ENCODE measurements at places on chromosomes 16 and 17.

DNA sequence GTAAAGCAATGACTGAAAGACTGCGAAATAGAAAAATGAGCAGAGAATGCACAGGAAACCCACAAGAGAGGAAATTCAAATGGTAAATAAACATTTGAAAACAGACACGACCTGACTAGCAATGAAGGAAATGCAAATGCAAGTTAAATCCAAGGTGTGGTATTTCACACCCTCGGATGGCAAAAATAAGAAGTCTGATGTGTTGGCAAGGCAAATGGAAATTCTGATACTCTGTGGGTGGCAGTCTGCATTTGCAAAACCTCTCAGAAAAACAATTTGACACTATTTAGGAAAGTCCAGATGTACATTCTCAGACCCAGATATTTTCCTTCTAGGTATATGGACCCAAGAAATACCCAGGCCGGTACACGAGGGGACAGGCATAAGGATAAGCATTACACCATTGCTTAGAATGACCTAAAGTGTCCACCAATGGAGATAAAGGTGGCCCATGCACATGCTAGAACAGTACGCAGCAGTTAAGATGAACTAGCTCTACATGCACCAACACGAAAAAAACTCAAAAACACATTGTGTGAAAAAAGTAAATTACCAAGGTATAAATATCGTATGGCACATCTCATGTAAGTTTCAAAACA lies 116.7 kb downstream of the GAS7 start:
- no peak for DNase-seq

GRCh38 chr17:43105146-43105545 lies 20.0 kb downstream of the BRCA1 start:
- no peak for DNase-seq

- no peak for DNase-seq
Measured at GRCh38 chr16:29811896-29812665, at the start of gene PRRT2. TSS of gene PRRT2 (plus strand) at chr16:29812193. CDS start at chr16:29813055, 862 bp downstream.

DNA sequence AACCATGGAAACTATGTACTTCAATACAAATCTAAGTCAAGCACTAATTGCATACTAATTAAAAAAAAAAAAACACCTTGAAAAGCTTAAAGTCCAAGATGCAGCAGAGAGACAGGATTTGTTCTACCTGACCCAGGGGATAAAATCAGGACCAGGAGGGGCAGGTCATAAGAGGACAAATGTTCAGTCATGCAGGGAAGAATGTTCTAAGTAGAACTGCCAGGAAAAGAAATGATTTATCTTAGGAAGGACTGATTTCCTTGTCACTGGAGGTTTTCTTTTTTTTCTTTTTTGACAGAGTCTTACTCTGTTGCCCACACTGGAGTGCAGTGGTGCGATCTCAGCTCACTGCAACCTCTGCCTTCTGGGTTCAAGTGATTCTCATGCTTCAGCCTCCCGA lies 9.1 kb upstream of the GHDC start:
- no peak for DNase-seq

DNA sequence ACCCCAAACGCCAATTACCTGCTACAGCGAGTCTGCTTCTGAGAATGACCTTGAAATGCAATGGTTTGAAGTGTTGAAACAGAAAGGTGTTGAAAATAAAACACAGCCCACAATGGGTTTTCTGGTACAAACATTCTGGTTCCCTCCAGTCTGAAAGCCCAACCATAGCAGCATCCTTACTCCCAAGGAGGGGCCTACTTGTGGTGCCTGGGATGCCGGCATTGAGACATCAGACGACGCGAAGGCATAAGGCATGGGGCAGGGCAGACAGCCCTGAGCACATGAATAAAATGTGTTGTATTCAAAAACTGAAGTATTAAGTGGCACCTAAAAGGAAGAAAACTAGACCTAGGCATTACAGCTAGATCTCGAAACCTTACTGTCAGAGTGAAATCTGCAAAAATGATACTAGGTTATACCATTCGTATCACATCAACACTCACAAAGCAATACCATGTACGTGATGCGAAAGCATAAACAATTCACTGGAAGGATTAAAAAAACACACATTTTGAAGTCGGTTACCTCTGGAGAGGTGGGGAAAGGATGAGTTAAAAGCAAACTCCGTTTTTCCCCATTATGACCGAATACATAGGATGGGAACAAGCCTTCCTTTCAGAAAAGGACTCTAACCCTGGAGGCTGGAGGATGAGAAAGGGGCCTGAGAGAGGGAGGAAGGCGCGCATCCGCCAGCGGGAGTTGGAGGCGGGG lies 702 bp downstream of the NUDT21 start:
- no peak for DNase-seq

DNA sequence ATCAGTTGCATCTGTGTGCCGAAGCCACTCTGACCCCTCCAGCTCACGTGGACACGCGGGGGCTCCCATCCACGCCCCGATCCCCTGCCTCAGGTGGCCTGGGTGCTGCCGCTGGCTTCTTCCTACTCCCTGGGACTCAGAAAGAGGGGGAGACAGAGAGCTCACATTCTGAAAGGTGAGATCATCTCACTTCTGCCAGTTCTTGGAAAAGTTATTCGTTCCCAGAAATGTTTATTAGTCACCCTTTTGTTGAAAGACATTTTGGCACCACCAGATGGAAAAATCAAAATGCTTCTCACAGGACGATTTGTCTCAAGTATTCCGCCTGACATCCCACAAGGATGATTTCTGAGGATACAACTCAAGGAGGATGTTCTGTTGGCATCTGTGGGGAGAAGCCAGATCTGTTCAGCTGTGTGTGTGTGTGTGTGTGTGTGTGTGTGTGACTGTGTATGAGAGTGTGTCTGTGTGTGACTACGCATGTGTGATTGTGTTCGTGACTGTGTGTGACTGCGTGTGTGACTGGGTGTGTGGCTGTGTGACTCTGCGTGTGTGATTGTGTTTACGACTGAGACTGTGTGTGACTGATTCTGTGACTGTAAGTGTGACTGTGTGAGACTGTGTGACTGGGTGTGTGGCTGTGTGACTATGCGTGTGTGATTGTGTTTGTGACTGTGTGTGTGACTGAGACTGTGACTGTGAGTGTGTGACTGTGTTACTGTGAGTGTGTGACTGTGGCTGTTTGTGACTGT lies 207.3 kb downstream of the NTN1 start:
- no peak for DNase-seq

DNA sequence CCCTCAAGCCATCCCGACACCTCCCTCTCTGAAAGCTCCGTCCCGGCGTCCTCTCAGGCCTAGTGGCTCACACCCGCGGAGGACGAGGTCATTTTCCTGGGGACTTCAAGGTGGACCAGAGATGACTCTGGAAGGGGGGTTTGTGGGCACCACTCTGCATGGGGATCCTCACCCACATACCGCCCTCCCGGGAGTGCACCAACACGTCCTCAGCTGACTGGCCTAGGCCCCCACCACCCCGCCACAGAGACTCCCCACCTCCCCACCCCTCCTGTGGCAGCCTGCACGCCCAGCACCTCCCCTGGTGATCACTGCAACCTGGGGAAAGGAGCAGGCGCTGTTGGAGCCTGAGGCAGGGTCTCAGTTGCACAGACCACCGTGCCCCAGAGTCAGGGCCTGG lies 2.4 kb upstream of the SOX8 start:
- DNase-seq, result no peak

DNA sequence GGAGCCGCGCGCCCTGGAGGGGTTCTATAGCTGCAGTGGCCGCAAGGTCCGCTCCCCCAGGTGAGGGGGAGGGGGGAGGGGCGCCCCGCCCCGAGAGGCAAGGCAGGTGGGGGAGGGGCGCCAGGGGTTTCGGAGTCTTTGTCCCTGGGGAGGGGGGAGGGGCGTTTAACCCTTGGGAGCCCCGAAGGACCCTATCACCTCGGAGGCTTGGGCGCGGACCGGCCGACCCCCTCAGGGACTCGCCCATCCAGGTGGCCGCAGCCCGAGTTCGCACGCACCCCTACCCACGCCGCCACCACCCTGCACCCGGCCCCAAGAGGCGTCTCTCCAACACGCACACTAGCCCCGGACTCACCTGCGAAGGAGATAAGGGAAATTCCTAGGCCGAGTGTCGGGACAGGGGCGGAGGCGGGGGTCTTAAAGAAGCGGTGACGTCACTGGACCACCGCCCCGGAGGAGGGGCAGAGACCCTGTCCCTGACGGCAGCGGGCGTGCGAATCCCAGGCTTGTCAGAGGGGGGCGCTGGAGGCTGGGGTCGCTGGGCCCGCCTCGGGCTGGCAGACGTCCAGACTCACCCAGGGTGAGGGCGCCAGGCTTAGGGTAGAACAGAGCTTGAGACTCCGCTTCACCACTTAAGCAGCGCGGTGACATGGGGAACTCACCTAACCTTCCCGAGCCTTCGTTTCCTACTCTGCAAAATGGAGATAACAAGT lies at the start of gene CLDN6:
Gene CLDN6 (minus strand): TSS at position 390 of the 713 bp plus-strand sequence. CDS start 2,162 bp downstream, outside the sequence.
- DNase-seq, result no peak

DNA sequence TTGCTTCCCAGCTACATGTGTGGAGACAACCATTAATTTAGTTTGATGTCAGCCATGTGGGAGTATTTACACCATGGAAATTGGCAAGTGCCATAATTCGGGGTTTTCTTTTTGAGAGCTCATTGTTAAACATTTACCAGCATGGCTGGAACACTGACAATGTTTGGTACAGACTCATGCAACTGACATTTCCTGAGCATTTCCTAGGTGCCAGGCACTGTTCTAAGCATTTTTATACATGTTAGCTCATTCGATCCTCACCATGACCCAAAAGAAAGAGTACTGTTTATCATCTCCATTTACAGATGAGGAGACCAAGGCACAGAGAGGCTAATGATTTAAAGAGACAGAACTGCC lies 86.9 kb downstream of the FOXL1 start:
- DNase-seq, result no peak

GRCh38 chr16:4663465-4663776 lies 29.9 kb upstream of the NUDT16L1 start:
- no peak for DNase-seq

DNA sequence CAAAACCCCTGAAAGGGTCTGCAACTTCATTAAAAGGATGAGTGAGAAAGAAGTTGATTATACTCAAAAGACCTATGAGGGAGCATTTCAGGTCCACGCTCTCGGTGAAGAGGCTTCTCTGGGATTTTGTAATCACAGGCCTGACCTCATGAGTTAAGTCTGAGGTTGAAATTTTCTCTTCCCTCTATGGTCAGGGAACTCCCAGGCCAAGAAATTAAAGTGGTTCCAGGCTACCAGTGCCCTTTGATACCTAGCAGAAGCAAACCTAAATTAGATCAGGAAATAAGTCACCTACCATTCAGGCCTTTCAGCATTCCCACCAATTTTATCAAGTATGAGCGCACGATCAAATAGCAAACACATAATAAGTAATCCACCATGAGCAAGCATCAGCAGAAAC lies 27.9 kb downstream of the MBTD1 start:
- DNase-seq, result no peak

GRCh38 chr17:18187821-18188761 lies 4.5 kb downstream of the ALKBH5 start:
- DNase-seq, result no peak

- peak; percentile 56 for DNase-seq
Measured at GRCh38 chr17:76736349-76737081, 616 bp downstream of the SRSF2 start.

DNA sequence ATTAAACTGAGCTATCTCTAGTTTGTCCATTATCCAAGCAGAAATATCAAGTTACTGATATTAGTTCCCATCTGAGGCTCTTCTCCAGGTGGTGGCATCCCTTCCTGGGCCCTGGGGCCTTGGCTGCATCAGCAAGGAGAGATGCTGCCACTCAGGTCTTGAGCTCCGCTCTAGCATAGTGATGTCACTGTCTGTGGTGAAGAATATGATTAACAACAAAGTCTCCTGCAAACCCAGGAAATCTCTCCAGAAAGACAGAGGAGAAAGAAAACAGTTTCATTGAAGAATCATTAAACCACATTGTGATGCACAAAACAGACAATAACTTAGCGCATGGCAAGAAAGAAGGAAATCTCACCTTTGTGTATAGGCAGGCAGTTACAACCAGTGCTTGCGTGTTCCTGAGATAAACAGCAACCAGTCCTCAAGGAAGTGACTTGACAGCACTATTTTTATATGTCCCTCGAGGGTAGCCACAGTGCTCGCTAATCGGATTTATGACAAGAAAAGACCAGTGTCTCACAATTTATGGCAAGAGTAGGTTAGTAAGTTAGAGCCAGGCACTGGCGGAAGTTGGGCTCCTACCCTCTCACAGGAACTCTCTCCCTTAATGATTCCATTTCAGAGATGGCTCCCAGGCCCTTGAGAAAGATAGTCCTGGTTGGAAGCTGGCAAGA lies 151.1 kb downstream of the AHSP start:
- no peak for DNase-seq

DNA sequence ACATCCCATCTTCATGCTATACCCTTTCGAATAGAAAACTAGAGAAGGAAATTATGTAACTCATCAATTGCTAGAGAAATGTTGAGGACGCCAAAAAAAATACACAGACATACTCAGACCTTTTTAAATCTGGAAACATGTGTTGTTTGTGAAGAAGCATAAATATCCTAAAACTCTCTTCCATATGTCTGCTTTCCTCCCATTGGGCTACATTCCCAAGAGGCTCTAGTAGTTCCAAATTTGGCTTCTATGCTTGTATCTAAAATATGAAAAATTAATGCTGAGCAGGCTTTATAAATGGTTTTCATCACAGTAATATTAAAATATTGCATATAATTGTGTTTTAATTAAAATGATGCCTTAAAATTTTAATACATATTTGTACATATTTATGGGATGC lies 297.9 kb upstream of the PSMD7 start:
- no peak for DNase-seq

GRCh38 chr17:82247856-82248671 lies 19.2 kb downstream of the SLC16A3 start:
- DNase-seq, result no peak

DNA sequence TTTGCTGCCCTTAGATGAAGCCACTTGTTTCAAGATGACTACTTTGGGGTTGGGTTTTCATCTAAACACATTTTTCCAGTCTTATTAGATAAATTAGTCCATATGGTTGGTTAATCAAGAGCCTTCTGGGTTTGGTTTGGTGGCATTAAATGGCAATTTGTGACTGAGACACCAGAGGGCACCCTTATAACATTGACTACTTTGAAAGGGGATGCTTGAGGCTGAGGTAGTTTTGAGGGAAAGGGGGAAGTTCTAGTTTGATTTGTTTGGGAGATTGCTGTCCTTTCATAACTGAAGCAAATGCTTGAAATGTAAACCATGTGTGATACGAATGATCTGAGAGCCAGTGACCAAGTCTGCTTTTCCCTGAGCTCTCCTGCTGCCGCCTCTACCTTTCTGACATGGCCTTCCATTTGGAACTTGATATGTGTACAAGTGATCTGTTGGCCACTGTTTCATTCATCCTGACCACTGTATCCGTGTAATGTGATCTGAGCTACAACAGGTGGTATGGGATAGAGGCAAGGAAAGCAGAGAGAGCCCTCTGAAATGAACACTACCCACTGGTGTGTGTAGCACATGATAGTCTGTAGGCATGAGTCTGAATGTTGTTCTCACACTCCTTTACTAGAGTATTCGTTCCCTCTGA lies 5.8 kb upstream of the RARA start:
- DNase-seq, result no peak

DNA sequence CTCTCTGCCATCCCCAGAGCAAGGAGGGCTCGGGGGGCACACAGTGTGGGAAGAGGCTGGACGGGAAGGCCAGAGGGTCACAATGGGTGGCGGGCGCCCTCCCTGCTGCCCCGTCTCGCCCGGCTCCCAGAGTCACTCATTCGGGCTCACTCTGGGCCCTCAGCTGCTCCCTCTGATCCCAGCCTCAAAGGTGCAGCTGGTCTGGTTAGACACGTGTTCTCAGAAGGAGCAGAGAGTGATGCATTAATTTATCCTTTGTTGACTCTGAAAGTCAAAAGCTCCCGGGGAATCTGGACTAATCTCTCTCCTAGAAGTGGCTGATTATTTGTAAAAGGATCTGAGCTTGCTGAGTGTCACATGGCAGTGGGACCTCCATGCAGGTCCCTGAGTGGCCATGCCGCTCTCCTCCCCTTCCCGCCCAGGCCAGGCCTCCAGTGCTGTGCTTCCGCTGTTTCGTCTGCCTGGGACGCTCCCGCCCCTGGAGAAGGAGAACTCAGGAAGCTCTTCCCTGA lies 87.5 kb downstream of the SEC14L1 start:
- DNase-seq, result no peak

Data from CD4-positive, alpha-beta T cell (primary cell).